ENCODE measurements at places on chromosomes 1 and 21.

DNA sequence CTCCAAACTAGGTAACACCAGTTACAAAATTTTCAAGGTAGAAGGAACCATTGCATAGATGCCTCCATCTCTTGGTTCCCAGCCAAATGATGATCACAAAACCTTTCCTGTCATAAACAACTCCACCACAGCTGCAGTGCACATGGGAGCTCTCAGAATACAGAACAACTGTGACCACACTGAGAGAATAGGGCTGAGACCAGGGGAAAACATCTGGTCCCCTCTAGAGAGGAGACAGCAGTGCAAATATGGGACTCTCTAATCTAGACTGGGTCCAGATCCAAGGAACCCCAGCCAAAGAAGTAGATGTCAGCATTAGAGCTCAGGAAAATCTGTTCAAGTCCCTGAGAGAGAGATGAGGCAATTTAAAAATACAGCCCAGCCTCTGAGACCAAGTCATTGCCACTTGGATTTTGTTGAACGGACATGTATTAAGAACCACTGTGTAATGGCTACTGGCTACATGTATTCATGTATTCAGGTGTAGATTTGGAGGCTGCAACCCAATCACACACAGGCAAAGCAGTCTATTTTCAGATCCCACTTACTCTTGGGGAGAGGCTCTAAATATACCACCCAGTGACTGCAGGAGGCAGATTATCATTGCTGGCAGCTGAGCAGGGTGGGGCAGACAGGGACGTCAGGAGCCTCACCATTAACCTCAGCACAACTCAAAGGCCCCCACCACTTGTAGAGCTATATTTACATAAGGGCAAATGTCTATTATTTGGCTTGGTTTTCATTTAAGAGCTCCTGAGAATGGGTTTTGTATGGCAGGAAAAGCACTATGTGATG lies 7.6 kb upstream of the RXRG start:
- no peak for DNase-seq

DNA sequence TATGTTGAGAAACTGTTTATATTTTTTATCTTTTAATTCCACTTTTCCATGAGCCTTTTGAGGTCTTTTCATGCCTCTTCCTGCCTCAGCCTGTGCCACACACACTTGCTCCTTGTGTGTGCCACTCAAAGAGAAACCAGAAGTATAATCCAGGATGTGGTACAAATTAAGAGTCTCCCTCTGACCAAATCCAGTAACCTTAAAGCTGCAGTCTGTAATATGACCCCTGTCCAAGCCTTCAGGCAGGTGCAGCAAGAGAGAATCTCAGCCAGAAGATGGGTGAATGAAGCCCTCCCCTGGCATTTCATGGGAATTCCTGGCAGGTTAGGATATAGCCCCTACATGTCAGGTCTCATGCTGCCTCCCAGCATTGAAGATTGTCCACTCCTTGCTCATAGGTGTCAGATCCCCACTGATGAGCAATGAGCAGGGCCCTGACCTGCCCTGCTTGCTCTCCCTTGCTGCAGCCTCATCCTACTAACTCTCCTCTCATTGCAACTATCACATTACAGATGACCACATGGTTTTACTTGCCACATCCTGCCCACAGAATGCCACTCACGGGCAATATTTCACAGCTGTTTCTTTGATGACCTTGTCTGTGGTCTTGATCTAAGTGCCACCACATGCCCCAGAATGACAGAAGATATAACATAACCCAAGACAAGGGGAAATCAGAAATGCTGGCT lies 169.3 kb downstream of the SEC16B start:
- DNase-seq = peak; percentile 80

- peak; percentile 57 for DNase-seq
These were observed 32.2 kb downstream of the BATF3 start for GRCh38 chr1:212667223-212668139.

DNA sequence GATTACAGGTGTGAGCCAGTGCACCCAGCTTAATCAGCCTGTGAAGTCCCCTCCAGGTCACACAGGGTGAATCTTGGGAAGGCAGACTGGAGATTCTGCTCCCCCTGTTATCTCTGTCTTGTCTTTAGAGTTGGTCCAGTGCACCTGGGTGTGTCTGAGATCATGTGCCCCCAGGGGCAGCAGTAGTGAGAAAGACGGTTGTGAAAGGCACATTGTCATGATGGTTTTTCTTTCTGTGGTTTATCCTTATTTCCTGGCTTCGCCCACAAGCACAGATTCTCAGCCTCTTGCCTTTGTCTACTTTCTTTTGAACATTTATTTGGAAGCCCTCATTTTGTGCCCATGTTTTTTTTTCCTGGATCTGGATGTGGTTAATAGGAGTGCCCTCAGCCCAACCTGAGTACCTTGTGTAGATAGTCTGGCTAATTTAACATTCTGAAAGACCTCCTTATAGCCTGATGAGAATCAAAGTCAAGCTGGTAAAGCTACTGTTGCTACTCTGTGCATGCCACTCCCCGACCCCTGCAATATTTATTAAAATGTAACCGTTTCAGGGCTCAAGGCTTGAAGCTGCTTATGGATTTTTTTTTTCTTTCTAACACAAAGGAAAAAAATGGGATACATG lies 23.7 kb downstream of the UCK2 start:
- peak; percentile 83 for DNase-seq

GRCh38 chr1:84069236-84069845 lies 70.4 kb upstream of the TTLL7 start:
- no peak for DNase-seq

DNA sequence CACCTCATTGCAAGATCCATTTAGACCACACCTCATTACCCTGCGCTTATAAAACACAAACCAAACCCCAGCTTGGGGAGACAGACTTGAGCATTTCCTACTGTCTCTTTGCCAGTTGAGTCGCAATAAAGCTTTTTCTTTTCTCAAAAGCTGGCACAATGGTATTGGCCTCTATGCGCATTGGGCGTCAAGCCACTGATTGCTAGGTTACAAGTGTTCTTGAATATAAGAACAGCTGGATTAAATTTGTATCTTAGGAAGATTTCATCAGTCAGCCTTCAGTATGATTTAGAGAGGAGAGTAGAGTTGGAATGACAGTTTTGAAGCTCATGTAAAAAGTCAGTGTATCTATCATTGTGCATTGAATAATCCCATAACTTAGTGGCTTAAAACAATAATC lies 84.9 kb upstream of the RAB4A start:
- DNase-seq = no peak

- DNase-seq = peak; percentile 93
These were observed 26.1 kb downstream of the PCAT6 start for GRCh38 chr1:202836623-202837403.

- DNase-seq = no peak
These were observed 243.0 kb downstream of the SIPA1L2 start for GRCh38 chr1:232386721-232387510.

- peak; percentile 63 for DNase-seq
These were observed 13.1 kb upstream of the TTLL7 start for GRCh38 chr1:84012018-84012417.

DNA sequence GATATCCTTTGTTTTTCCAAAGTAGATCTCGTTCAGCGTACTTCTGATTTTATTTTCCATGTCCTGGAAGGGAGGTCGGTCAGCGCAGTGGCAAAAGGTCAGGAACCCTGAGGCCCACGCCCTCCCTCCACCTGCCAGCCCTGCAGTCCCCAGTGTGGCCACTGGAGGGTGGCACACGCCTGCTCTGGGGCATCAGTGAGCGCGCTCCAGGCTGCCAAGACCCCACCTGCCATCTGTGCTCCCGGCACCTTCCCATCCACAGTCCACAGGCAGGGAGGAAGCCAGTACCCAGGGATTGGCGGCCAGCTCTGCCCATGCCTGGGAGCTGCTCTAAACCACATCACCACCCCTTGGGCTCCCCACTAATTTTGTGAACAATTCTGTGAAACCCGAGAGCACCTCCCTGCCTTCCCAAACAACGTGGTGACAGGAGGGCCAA lies 32.3 kb downstream of the SLC66A1 start:
- DNase-seq = peak; percentile 39

DNA sequence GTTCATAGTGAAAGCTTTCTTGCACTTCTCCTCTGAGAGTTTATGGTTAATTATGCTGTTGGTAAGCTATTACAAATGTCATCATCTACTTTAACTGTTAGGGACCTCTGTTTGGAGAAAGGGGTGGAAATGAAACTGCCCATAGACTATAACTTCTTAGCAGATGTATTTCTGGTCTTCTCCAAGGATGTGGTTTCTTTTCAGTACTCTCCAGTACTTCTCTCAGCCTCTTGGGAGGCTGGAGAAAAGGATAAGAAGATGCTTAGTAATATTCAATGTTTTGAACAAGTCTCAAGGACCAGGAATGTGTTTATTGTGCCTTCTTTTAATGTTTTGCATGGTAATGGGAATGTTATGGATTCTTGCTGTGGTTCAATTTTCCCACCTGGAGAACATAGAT lies 60.4 kb downstream of the LAMC2 start:
- no peak for DNase-seq

DNA sequence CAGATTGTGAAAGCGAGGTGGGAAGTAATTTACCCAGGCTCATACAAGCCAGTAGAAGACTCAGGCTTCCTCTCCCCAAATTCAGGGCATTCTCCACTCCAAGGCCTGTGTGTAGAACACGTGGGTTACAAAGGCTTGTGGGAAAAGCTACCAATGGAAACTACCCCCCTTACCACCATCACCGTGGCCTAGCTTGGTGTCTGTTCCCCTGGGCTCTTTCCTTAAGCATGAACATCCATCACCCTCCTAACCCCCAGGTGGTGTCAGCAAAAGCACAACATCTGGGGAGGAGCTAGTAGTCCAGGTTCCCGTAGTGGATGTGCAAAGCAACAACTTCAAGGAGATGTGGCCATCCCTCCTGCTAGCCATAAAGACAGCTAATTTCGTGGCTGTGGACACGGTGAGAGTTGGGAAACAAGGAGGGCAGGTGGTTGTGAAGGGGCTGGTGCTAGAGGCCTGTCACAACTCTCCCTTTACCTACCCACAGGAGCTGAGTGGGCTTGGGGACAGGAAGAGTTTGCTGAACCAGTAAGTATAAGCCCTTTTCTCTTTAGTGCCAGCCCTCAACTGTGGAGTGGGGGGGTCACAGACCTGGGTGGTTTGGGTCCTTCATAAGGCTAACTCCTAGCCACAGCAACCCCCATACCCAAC lies 701 bp upstream of the MUTYH start:
- no peak for DNase-seq

DNA sequence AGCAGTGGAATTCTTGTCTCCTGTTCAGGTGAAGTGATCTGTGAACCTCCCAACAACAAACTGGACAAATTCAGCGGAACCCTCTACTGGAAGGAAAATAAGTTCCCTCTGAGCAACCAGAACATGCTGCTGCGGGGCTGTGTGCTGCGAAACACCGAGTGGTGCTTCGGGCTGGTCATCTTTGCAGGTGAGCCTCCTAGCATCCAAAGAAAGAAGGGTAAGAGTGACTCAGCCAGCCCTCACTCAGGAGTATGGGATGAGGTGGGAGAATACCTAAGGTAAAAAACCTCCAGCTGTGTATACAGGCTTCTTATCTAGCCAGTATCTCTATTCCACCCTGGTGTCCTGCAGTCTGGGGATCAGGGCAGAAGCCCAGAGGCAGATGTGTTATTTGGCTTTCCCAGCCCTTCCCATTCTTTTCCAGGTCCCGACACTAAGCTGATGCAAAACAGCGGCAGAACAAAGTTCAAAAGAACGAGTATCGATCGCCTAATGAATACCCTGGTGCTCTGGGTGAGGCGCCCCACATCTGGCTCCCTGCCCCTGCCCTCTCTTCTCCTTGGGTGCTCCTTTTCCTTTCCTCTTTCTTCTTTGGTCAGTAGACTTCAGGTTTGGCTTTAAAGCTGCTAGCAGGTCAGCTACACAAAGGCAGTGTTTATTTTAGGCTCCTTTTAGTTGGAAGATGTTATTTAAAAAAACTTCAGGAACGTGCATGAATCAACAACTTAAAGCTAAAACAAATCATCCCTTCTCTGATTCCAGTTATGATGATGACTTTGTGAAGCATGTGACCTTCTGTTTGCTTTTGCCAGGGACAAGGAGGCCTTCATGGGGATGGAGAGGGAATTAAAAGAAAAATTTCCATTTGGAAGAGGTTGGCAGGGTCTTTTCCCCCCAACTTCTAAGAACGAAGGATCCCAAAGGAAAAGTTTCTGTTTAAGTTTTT lies 9.0 kb downstream of the ATP8B2 start:
- DNase-seq = no peak

DNA sequence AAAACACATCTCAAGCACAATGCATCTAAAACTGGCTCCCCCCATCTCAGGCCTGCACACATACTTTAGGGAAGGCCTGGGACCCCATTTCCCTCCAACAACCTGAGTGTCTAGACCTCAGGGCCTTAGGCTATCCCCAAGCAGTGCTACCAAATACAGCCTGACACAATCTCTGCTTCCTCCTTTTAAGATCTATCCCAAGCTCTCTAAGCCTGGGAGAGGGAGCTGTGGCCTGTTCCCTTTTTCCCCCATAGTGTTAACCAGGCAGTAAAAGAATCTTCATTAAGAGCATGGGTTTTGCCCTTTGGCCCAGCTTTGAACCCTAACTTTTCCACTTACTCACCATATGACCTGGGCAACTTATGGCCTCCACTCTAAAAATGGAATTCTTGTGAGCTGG lies 10.8 kb upstream of the COL8A2 start:
- DNase-seq = no peak

DNA sequence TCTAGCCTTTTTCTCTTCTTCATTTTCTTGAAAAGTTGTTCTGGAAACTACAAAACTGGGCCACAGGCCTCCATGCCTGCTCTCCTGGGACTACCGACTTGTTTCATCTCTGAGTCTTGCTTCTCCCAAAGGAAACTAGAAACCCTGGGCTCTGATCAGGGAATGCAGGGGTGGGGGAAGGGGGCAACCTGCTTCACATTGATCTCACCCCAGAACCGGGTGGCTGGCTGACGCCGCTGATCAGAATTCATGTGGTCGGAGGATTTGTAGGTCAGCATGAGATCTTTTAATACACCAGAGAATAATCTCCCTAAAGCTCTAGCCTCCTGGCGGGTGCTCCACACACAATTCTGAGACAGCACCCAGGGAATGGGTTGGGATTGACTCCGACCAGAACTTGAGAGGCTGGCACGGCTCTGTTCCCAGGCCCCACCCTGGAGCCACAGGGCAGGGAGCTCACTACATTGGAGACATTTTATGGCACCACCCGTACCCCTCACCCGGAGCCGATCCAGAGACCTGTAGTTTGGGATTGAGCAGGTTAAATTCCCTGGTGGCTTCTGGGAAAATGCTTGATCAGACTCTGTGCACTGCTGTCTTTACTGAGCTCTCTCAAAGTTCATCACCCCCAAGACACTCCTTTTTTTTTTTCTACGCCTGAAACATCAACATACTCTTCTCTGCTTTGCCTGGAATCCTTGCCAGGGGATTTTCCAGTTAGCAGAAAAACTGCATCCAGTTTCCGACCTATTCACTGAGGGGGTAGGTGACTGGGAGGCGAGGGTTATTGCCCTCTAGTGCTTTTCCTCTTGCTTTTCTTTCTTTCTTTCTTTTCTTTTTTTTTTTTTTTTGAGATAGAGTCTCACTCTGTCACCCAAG lies 12.2 kb upstream of the ARHGEF10L start:
- no peak for DNase-seq

- DNase-seq = peak; percentile 4
These were observed 223.0 kb upstream of the NR5A2 start for GRCh38 chr1:199804526-199804925.

GRCh38 chr1:175410560-175410959 lies 218.0 kb upstream of the KIAA0040 start:
- no peak for DNase-seq
